ENCODE measurements at places on chromosomes 6 and 20.

DNA sequence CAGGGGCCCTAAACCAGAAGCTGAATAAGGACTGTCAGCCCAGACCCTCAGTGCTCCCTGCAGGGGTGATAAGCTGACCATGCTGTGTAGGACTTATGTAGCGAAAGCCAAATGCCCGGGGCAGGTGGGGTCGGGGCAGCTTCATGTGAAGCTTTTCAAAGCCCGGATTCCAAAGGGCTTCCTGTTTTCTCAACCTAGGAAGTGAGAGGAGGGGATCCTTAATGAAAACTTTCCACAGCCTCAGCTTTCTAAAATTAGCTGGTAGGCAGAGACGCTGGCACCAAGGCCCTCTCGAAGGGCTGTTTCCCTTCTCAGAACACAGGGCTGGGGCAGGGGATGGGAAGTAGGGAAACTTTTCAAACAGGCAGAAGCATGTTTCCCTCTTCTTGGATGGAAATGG lies 148.9 kb downstream of the NFATC2 start:
- no peak for DNase-seq

DNA sequence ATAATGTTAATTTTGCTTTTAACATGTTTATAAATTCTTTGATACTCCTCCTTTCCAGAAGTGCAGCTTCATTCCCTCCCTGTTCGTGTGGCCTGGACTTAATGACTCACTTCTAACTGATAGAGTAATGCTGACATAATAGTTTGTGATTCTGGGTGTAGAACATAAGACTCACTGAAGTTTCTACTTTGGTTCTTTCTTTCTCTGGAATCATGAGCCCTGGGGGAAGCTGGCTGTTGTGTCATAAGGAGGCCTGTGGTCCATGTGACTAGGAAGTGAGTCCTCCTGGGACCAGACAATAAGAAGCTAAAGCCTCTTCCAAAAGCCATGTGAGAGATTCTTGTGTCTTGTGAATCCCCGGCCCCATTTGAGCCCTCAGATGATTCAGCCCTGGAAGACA lies 30.5 kb upstream of the HLA-G start:
- no peak for DNase-seq

GRCh38 chr20:44540834-44541233 lies 19.0 kb upstream of the SERINC3 start:
- DNase-seq = no peak

GRCh38 chr6:161271343-161272030 lies 2.4 kb downstream of the AGPAT4 start:
- DNase-seq = no peak

DNA sequence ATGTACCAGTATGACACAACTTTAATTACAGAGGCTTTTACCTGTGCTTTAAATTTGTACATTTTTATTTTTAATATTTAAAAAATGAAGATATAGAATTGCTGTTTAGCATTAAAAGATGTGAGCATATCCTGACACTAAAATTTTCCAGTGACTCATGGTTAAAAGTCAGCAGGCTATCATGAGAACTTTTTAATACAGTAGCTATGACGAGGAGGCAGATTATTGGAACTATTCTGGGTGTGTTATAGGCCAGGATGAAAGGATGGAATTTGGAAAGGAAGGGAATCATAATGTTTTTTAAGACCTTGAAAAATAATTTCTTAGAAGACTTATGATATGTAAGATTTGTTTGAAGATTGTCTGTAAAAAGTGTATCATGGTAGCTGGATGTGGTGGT lies 91.0 kb downstream of the GFRA4 start:
- no peak for DNase-seq

- DNase-seq = peak; percentile 22
These were observed 91.7 kb downstream of the GJA10 start for GRCh38 chr6:89985751-89986493.

GRCh38 chr6:70175770-70176169 lies 127.1 kb downstream of the COL9A1 start:
- DNase-seq = no peak

- DNase-seq = no peak
These were observed 24.3 kb upstream of the HDGFL1 start for GRCh38 chr6:22545051-22545450.

- no peak for DNase-seq
These were observed 215.1 kb downstream of the ZMYND8 start for GRCh38 chr20:47141350-47141921.

DNA sequence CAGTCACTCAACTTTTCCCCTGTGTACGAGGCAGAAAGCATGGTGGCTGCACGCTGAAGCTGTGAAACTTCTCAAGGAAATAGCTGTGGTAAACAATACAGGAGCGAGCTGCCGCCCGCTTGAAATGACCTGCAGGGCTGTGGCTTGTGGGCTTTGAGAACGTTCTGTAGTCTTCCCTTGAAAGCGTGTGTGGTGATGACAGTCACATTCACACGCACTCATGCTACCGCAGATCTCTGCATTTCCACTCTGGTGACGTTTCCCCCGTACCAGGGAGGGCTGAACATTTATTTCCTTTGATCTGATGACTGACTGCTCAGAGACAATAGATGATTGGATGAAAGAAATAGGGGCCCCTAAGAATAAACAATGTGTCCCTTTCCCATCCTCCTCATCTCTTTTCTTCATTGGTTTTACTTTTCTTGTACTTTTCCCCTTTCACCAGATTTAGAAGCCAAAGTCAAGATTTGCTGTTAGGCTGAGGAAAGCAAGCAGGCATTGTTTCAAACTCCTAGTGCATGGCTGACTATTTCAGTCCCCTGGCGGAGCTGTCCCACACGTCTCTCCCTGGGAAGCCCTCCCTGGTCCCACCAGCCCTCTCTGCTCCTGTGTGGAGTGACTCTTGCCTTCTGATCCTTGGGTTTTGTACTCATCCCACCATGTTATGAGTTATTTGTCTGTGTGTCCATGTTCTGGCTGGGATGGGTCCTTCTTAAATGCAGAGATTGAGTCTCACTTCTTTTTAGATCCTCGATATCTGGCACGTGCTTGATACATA lies 3.9 kb downstream of the SYTL3 start:
- no peak for DNase-seq

DNA sequence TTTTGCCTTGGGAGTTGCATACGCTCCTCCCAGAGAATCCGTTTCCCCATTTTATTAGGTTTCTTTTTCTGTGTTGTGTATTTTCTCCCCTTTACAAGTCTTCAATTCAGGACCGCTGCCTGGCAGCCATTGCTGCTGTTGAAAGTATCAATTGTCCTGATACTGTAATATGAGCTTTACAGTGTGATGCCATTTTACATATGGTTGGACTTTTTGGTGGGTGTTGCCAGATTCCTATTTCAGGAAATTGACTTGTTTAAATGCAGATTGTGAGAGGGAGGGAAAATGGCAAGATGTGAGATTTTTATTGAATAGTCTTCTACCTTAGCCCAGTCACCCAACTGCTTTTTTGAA lies 1.2 kb downstream of the PANK2 start:
- no peak for DNase-seq

DNA sequence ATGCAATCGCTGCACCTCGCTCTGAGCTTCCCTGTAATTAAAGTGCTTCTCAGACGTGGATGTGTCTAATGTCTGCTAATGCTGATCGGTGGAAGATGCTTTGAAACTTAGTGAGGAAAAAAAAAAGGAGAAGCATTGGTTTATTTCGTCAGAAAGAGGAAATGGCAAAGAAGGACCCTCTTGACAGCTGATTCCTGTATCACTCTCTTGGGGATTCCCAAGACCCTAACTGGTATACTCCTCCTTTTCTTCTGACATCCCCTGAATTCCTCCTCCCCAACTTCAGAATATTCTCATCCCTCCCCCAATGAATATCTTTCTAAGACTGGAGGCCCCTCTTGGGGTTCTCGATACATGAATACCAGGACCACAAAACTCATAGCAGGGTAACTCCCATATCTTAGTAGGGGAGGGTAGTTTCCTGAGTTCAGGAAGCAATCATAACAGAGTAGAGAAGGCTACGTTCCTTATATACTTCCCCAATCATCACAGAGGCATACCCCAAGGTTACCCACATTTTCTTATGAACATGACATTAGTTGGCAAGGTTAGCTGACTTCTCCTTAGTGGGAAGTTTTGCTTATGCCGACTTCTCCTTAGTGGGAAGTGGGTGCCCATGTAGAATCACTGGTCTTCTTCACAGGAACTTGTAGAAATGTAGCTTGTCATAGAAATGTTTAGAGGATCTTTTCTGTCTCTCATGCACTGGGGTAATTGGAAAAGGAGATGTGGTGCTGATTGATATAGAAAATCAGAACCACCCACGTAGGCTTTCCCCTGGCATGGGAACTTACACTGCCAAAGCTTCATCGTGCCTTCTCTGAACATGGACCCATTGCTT lies 63.8 kb upstream of the ATXN1 start:
- DNase-seq = no peak

GRCh38 chr6:157312757-157313156 lies 10.6 kb downstream of the TMEM242 start:
- no peak for DNase-seq

DNA sequence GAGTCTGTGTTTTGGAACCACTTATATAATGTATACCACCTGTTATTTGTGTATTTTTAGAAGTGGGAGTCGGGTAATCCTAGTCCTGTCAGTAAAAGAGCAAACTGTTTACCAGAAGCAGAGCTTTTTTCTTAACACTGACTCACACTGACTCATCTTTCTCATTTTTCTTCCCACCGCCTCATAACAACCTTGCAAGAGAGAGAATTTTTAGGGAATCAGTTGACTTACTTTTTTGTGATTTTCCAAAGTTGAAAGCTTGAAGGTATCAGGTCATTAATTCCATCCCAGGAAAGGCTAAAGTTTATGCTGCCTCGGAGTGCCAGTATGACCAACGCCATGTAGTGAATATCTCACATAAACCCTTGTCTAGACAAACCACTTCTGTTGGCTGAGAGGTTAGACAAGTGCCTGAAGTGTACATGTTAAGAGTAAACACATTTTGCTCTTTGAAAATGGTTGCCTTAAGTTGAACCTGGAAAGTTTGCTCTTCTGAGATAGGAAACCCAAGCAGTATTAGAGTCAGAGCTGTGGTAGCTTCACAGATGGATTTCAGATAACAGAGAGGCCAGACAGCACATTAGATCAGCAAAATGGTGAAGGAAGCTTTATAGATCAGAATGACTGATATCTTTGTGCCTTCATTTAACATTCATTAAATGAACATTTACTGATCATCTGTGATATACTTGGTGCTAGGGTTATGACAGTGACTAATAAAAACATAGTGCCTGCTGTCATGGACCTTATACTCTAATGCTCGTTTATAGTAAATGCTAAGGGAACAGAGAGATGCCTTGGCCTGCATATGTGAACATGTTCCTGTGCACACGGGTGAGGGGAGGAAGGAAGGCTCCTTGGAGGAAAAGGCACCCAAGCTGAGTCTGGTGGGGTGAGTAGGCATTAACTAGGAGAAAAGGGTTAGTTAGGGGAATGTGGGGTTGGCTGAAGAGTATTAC lies 29.1 kb upstream of the PKIG start:
- DNase-seq = no peak

DNA sequence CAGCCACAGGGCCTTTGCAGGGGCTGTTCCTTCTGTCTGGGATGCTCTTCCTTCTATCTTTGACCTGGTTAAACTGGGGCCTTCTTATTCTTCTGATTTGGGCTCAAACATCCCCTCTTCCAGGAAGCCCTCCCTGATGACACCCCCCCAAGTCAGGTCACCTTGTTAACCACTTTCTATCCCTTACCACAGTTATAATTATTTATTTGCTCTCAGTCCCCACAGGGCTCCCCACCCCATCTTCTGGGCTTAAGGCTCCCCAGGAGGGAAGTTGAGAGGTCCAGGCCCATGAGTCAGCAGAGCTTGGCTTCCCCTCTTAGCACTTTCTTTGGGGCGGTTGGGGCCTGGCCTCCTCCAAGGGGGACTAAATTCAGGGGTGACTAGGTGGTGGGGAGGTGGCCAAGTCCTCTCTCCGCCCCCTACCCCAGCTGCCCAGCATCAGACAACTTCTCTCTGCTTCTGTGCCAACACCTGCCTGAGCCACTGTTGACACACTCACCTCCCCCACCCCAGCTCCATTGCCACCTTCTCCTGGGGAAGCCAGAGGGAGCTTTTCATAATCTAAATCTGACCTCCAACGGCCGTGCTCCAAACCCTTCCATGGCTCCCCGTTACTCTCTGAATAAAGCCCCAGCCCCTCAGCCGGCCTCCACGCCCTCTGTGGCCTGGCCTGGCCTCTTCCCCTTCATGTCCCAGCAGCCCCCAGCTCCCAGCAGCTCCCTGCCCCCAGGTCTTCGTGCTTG lies 70.0 kb downstream of the CEBPB start:
- no peak for DNase-seq

DNA sequence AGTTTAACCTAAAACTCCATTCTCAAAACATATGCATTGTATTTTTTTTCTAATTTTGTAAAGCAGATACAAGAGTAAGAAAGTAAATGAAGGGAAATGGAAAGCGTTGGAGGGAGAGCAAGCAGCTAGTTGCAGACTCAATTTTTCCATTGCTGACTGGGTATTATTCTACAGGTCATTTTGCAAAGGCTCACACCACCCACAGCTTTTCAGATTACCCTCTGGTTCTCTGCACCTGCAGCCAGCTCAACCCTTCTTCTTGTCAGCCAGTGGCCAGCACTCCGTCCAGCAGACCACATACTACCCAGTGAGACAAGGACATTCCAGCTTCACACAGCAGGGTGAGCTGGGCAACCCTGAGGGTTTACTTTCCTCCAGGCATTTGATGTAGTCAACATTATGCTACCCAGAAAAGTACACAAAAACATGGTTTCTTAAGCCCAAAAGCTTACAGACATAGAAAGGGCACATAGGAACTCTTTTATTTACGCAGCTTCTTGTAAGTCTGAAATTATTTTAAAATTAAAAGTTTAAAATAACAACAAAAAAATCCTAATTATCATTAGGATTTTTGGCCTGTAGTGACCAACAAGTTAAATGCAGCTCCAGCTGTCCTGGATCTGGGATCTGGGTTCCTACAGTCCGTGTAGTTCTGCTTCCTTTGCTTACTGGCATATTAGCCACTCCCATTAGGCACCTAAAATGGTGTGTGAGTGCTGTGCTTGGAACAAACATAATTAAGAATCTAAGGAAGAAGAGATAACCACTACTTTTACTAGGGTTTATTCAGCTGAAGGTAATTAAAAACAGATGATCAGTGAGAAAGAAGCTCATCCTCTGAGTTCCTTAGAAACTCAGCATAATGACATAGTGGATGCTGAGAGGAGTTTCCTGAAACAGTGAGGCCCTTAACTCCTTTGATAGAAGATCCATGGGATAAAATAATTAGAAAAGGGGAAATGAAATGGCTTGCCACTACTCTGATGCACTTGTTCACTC lies 185.3 kb downstream of the PKHD1 start:
- DNase-seq = no peak

DNA sequence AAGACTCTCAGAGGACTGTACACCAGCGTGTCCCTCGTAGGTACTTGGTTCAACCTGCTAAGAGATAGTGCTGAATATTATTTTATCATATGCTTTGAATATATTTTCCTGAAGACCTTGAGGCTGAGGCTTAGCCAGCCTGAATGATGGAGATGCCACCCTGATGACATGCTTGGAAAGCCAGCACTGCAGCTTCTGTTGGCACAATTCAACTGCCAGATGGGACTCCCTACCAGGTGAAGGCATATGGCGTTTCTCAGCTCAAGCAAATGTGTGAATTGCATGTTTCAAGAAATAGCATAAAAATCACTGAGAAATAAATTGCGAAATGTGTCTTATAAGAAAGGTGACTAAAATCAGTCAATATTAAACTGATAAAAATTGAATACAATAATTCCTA lies 228.1 kb upstream of the CST7 start:
- no peak for DNase-seq

- no peak for DNase-seq
These were observed 50.8 kb downstream of the ZMYND8 start for GRCh38 chr20:47305667-47306066.

GRCh38 chr6:40877362-40877761 lies 161.7 kb downstream of the UNC5CL start:
- DNase-seq = no peak

- DNase-seq = no peak
These were observed 29.9 kb downstream of the EZR start for GRCh38 chr6:158789115-158789917.

- DNase-seq = no peak
These were observed 4.9 kb downstream of the TUBB2B start for GRCh38 chr6:3222506-3223038.

Measured in neural crest cell (in vitro differentiated cells).